ENCODE measurements at places on chromosomes 12 and 14.

DNA sequence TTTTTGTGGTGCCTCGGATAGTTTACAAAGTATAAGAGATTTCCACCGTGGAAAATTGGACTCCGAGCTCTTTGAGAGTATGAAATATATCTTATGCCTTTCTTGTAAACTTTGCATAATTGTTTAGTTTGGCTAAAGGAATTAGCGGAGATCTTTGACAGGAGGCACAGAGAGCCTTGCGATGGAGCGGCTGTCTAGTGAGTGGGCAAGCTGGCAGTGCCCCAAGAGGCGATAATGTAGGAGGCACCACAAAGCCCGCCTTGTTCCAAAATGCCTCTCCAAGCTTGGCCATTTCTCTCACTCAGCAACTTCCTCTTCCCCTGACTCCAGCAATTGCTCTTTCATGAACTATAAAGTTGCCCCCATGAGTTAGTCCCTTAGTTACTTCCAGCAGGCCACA is 270.1 kb upstream of the PRICKLE1 start:
- DNase-seq, result peak; percentile 50

DNA sequence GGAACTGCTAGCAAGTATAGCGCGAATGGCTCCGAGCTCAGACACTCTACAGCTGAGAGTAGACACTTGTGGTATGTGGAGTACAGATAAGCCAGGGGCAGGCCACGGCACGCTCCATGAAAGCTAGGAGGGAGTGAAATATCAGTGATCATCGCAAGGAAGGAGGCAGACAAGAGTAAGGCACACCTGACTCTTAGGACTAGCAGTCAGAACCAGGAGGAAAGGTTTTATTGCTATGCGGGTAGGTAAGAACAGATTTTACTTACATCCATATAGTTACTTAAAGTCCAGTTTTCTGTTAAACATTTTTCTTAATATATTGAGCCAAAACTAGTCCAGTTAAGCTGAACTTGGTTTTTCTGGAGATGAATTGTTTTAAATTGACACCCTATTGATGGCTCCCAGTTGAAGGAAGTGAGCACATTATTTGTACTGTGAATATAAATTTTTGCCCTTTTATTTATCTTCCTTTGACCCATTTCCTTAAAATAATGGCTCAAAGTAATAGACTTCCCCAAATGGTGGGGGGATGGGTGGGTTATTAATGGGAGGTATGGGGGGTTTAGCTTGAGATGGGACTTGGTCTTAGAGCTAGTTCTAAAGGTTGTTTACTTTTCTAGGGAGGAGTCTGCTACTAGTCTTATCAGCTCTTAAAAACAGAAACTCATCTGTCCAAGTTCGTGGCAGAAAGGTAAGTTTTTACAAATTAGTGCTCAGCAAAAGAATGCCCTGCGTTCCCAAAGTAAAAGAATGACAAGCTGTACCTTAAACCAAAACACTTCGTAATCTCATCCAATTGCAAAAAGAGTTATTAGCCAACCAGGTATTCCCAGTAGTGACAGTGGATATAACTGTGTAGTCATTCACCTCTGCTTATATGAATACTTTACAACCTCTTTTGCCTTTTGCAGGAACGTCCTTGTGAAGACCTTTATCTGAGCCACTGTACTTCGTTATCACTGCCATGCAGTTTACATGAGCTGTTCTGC is 5.8 kb downstream of the HNRNPA1 start:
- peak; percentile 77 for DNase-seq

- DNase-seq, result peak; percentile 87
Observed at GRCh38 chr12:56987551-56988053, 18.7 kb downstream of the ZBTB39 start.

GRCh38 chr12:131912518-131913274 is 16.4 kb upstream of the PUS1 start:
- peak; percentile 92 for DNase-seq

- no peak for DNase-seq
Observed at GRCh38 chr12:546265-546919, 86.7 kb downstream of the B4GALNT3 start.

DNA sequence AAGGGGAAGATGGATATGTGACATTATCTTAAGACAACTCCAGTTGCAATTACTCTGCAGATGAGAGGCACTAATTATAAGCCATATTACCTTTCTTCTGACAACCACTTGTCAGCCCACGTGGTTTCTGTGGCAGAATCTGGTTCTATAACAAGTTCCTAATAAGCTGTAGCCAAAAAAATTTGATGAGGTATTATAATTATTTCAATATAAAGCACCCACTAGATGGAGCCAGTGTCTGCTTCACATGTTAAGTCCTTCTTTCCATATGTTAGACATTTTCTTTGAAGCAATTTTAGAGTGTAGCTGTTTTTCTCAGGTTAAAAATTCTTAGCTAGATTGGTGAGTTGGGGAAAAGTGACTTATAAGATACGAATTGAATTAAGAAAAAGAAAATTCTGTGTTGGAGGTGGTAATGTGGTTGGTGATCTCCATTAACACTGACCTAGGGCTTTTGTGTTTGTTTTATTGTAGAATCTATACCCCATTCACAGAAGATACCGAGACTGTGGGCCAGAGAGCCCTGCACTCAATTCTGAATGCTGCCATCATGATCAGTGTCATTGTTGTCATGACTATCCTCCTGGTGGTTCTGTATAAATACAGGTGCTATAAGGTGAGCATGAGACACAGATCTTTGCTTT is 36.9 kb downstream of the PSEN1 start:
- DNase-seq, result peak; percentile 35

DNA sequence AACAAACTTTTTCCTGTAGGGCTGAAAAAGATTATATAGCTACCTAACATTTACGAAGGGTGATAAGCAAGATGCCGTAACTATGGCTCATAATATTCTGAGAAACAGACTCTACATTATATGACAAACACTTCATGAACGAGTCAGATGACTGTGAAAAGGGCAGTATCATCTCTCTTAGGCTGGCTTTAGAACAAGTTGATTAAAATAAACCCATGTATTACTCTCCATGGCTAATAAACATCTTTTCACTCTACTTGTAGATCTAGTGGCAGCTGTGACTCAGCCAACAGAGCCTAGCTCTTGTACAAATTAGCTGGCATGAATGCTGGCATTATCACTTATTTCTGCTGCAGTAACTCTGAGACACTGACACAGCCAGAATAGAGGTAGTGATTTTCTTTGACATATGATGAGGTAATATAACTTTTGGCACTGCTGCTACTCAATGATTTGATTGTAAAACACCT is 47.1 kb downstream of the SLC2A13 start:
- DNase-seq, result peak; percentile 14

GRCh38 chr14:21902561-21903181 is 229.1 kb upstream of the OR4E1 start:
- DNase-seq, result no peak

DNA sequence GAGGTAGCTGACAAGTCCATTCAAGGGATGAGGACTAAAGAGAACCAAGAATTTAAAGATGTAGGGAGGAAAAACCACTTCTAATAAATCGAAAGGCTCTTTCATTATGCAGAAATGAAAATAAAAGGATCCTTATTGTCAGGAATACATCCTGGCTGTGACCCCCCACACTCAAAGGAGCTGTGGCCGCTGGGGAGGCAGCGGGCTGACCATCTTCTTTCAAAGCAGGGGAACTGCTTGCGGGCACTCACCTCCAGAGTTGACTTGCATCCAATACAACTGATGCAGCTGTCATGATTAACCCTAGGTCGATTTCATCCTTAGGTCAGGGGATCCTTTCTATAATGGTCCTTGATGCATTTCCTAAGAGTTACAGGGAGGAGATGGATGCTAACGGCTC is 35.3 kb downstream of the TRAFD1 start:
- no peak for DNase-seq

DNA sequence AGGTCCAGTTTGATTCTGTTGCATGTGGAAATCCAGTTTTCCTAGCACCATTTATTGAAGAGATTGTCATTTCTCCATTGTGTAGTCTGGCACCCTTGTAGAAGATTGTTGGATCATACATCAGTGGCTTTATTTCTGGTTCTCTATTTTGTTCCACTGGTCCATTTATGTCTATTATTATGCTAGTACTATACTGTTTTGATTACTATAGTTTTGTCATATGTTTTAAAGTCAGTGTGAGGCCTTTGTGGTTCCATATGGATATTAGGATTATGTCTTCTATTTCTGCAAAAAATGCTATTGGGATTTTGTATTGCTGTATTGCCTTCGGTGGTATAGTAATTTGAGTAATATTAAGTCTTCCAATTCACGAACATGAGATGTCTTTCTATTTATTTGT is 51.4 kb downstream of the LEMD3 start:
- no peak for DNase-seq

DNA sequence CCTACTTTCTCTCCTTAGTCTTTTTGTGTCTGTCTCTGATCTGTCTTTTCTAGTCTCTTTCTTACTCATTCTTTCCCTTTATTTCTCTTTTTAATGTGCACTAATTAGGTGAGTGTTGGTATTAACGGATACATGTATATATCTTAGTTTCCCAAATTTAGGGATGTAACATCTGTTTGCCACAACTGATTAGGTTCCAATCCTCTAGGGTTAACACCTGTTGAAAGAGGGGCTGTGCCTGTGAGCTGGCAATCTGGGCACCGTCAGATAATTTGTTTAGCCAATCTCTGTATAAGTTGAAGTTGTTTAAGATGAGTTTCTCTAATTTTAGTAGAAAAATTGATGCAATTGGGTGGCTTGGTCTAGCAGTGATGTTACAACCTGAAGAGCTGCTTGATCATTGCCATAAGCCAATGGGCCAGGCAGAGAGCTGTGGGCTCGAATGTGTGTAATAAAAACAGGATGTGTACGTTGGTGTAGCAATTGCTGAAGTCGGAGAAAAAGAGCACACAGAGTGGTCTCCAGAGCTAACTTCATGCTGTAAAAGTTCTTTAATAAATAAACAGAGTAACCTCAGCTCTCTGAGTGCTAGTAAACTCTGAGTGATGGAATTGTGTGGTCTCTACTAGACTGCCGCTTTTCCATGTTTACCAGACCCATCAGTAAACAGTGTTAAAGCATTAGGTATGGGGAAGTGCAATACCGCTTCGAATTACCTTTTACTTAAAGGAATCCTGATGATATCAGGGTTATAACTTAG is 18.3 kb upstream of the LYZ start:
- DNase-seq, result no peak

DNA sequence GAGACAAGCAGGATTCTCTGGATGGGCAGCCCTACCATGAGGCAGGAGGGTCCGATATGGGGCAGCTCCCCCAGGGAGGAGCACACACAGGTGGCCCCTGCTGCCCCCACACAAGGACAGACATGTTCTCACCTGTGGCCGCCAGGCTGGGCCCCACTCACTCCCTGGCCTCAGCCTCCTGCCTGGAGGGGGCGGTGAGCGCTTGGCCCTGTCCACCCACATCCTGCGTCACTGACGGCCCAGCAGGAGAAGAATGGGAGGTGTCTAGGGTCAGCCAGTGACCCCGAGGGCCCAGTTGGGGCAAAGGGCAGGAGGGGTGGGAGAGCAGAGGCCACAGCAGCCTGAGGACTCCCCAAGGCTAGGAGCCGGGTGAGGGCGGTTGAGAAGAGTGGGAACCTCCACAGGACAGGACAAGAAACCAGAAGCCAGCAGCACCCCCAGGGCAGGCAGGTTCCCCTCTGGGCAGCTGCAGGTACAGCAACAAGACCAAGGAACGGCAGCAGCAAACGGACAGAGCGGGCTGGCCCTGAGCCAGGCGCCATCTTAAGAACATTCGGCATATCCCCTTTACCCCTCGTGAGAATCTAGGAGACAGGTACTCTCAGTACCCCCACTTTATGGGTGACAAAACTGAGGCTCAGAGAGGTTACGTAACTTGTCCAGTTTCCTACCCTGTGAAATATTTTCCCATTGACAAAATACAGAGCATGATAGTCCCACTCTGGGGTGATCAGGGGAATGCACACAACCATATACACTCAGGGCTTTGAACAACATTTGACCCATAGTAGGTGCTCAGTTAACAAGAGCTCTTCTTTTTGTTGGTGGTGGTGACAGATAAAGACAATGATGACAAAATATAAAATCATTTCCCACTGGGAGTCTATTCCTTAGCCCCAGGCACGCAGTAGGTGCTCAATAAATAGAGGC is 74.3 kb downstream of the NCOR2 start:
- DNase-seq, result no peak

DNA sequence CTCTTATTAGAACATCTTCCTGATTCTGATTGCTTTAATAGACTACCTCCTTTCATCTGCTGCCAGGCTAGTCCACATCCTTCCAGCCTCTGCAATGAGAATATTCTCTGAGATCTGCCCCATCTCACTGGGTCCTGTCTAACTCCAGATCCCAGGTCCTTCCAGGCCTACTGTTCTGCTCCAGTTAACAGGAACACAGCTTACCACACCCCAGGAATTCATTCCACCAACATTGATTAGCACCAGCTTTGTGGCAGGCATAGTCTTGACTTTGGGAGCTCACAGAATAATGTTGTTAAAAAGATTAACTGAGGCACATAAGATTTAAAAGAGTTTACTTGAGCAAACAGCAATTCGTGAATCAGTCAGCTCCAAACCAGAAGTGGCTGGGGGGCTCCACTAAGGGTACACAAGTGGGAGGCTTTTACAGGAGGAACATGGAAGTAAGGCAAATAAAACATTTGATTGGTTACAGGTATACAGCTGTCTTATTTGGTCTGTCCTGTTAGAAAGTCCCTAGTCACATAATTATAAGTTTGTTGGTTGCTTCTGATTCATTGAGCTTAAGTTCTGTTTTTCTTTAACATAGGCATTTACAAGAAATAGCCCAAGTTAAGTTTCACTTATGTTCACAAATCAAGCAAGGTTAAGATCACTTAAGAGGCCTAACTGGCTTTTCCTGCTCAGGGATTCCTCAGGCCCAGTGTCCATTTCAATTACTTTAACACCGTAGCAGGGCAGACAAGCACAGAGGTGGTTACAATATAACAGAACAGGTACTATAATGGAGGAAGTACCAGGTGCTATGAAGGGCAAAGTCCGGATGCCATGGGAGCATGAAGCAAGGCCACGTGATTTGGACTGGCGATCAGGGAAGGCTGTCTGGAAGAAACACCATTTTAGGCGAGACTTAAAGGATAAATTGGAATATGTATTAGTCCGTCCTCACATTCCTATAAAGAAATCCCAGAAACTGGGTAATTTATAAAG is 12.2 kb upstream of the MYH7 start:
- DNase-seq, result no peak

DNA sequence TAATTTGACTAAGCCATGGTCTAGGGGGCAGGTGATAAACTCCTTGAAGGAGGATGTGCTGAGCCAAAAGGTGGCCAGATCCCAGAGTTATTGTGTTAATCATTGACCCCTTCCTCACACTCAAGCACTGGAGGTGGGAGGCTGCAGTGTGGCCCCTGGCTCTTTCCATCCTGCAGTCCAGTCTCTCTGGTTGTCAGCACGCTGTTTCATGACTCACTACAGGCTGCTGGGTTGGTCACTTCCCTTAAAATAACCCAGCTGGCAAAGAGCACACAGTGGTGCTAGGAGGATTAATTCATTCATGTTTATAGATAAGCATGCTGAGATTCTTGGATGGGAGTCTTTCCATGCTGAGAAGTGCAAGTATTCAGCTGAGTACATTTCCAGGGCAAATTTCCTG is 228.9 kb downstream of the ANO2 start:
- no peak for DNase-seq

DNA sequence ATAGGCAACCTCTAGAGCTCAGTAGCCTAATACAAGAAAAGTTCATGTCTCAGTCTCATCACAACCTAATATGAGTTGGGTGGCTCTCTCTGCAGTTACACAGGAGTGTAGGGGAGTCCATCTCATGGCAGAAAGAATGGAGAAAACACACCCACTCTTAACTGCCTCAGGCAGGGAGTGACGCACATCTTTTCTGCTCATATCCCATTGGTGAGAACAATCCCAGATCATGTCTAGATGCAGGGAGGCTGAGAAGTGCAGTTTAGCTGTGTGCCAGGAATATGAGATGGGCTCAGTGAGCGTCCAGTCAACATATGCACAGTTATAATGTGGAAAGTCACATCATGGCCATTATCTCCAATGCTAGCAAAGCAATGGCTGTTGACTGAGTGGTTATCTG is 59.3 kb upstream of the KCNA5 start:
- DNase-seq, result no peak

All from cardiac muscle cell (in vitro differentiated cells and primary cell).